ENCODE measurements at places on chromosomes 5 and 9.

DNA sequence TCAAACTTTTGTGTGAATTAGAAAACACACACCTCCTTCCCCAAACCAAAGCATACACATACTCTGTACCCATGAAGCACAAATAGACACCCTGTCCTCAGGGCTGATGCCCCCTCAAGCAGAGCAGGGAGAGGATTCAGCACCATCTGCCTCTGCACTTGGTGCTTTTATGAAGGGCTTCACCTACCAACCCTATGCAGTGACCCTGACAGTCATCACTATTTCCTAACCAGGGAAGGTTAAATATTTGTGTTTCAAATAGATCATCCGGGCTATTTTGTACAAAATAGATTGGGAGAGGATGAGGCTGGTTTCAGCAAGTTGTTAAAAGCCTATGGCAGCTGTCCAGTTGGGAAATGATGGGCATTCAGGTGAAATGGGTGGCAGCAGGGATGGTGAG is 396.2 kb downstream of the ZSWIM6 start:
- no peak for DNase-seq

- DNase-seq = no peak
Observed at GRCh38 chr5:91443761-91444467, 60.8 kb upstream of the ARRDC3 start.

GRCh38 chr5:160367885-160368284 is 2.5 kb downstream of the C1QTNF2 start:
- DNase-seq = no peak

GRCh38 chr5:147439254-147439653 is 70.6 kb downstream of the DPYSL3 start:
- no peak for DNase-seq
